K562 (cell line): ENCODE measurements at places on chromosomes 13 and 19. TPM values are rescaled to one million over a fixed set of nuclear protein-coding genes. Genes with fewer than 3 reads are reported as not detected.

ZNF416 gene
- total RNA-seq: 1.3 and 1.6 TPM in 2 replicates

MYO1F gene
- total RNA-seq: 4.5 and 6.0 TPM in 2 replicates

IL27RA gene
- total RNA-seq: 15.2 and 15.9 TPM in 2 replicates

C19orf18 gene
- not detected in 2 replicates for total RNA-seq

ONECUT3 gene
- total RNA-seq: not detected in 2 replicates

PPM1N gene
- total RNA-seq: 6.4 and 7.6 TPM in 2 replicates

PROZ gene
- total RNA-seq: not detected in 2 replicates

KLK10 gene
- 0.11 TPM in 1 of 2 replicates, not detected in the other for total RNA-seq

CYP2F1 gene
- total RNA-seq: 0.38 TPM in 1 of 2 replicates, not detected in the other

C1QTNF9B gene
- total RNA-seq: 0.25 and 0.38 TPM in 2 replicates

KLK2 gene
- total RNA-seq: 0.24 and 0.74 TPM in 2 replicates

LENG1 gene
- total RNA-seq: 4.7 and 5.5 TPM in 2 replicates

IRGC gene
- total RNA-seq: not detected in 2 replicates

FOXO1 gene
- total RNA-seq: 0.67 and 0.73 TPM in 2 replicates

MEDAG gene
- not detected in 2 replicates for total RNA-seq

ABHD17A gene
- total RNA-seq: 84.2 and 87.7 TPM in 2 replicates

RAX2 gene
- not detected in 2 replicates for total RNA-seq

ZNF730 gene
- 0.64 and 0.81 TPM in 2 replicates for total RNA-seq
